ENCODE measurements at places on chromosomes 2 and 18. TPM values are rescaled to one million over a fixed set of nuclear protein-coding genes. Genes with fewer than 3 reads are reported as not detected.

Gene CGREF1
- total RNA-seq, result 3.5 TPM

GRCh38 chr2:38279201-38279600 is 97.9 kb downstream of the ATL2 start:
- no peaks in the 10 kb centered on the region for H3K4me1 ChIP-seq
- H3K27me3 ChIP-seq, result no peaks in the 10 kb centered on the region
- H3K36me3 ChIP-seq, result no peaks in the 10 kb centered on the region
- no peak for DNase-seq
- H3K4me3 ChIP-seq, result no peak overlapping the region

GRCh38 chr2:54042897-54043620 is 72.3 kb upstream of the PSME4 start:
- H3K27me3 ChIP-seq, result no peaks in the 10 kb centered on the region
- peaks cover 8% of the 10 kb centered on the region for H3K4me1 ChIP-seq

- DNase-seq, result no peak
- H3K36me3 ChIP-seq, result no peaks in the 10 kb centered on the region
- H3K4me3 ChIP-seq, result no peak overlapping the region
- no peak overlapping the region for H3K27ac ChIP-seq
Observed at GRCh38 chr2:109446278-109447131, 167.3 kb downstream of the SEPTIN10 start.

Measured in CD8-positive, alpha-beta memory T cell (primary cell).